Keratinocyte (primary cell): ENCODE measurements at places on chromosomes 13 and 19.

- no peak for DNase-seq
Measured at GRCh38 chr19:18603958-18604819, 2.4 kb downstream of the CRLF1 start.

GRCh38 chr19:3284759-3285646 is 60.5 kb downstream of the CELF5 start:
- peak; percentile 49 for DNase-seq

DNA sequence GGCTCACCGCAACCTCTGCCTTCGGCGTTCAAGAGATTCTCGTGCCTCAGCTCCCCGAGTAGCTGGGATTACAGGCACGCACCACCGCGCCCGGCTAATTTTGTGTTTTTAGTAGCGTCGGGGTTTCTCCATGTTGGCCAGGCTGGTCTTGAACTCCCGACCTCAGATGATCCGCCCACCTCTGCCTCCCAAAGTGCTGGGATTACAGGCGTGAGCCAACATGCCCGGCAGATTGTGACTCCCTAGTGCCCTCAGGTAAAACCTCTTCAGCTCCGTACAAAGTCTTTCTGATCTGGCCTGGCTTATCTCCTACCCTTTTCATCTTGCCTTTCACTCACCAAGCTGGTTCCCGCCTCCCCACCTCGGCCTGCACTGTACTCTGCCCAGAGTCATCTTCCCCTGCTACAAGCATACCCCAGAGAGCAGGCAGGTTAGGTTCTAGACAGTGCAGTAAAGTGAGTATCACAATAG is 15.0 kb downstream of the BICRA start:
- DNase-seq: no peak

GRCh38 chr13:39040206-39040605 is 1.9 kb downstream of the NHLRC3 start:
- DNase-seq: no peak

DNA sequence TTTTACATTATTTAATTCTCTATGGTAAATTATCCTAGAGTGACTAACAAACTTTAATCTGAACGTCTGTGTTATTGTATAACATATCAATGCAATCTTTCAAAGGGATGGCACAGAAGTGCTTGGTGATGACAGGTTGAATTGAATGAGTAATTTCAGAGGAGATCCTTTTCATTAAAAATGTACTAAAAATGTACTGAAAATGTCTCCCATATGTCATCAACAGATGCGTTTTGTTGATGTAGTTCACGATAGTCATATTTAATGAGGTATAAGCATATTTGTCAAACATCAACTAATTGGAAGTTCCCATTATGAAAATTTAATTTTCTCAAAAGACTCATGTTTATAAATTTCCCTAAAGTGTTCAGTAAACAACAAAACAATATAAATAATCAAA is 1434.7 kb upstream of the PCDH20 start:
- no peak for DNase-seq

GRCh38 chr13:34654647-34655046 is 287.4 kb upstream of the NBEA start:
- DNase-seq: no peak

DNA sequence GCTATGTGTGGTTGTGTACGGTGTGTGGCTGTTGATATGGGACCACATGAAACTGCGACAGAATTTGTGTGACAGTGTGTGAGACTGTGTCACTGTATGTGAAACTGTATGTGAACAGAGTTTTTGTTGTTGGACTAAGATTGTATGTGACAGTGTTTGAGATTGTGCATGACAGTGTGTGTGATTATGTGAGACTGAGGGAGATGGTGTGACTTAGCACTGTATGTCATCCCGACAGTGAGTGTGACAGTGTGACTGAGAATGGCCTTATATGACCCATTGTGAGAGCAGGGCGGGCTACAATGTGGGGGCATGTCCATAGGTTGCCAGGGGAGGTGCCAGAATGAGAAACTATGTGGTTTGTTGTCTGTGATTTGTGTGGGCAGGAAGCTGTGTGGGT is 930 bp downstream of the ZNF583 start:
- DNase-seq: no peak

DNA sequence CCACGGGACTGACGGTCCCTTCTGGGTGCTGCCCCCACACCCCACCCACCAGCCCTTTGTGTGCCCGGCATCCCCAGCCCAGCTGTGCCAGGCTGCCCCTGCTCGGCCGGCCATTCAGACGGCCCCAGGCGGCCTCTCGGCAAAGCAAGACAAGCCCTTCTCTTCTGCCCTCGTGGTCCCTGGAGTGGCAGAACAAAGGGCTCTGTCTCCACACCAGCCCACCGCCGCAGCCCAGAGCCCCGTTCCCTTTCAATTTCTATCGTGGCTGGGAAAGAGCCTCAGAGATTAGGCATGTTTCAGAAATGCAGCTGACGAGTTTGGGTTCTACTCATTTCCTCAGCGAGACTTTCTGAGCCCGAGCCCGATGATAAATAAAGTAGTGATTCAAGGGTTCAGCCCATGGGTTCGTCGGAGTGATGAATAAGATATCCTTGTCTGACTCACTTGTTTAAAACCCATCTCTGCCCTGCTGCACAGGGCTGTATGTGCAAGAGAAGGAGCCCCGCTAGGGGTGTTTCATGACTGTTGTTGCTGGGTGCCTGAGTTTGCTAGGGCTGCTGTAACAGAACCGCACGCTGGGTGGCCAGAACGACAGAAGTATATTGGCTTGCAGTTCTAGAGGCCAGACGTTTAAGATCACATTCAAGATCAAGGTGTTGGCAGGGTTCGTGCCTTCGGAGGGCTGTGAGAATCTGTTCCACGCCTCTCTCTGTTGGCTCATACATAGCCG is 4.3 kb downstream of the MYO9B start:
- peak; percentile 81 for DNase-seq

DNA sequence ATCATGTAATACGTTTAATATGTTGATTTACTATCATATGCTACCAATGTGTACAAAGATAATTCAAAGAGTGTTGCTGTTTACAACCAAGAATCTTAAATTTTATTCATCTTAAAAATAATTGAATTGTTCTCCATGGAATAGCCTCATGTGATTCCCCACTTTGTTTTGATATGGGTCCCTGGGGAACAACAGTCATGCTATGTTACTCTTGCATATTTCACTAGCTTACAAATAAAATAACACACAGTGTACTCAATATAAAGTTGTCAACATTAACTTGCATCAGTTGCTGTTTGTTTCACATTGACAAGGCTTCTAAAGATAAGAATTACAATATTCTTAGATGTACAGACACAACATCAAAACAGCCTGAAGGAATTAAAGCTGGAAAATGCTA is 2.3 kb downstream of the ENOX1 start:
- DNase-seq: no peak

DNA sequence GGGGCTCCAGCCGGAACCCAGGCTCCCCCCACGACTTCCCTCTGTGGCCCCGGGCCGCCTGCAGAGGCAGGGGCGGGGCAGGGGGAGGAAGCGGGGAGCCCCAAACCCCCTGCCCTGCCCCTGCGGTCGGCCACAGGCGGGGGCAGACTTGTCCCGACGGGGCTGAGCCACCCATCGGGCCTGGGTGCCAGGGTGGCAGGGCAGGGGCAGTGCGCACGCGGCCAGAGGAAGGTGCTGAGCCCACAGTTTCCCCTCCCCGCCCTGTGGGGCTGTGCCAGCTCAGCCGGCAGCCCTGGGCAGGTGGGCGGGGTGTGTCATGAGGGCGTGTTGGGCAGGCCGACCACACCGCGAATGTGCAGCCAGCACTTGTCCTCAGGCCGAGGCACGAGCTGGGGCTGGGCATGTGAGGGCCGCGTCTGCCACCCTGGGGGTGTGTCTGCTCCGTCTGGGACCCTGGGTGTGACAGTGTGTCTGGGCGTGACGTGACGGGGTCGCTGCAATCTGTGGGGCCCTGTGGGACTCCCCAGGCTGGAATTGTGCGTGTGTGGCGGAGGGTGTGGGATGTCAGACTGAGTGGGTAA is 17.7 kb downstream of the CCDC97 start:
- DNase-seq: peak; percentile 61

GRCh38 chr19:46926170-46927071 is 65.6 kb downstream of the ARHGAP35 start:
- DNase-seq: no peak

DNA sequence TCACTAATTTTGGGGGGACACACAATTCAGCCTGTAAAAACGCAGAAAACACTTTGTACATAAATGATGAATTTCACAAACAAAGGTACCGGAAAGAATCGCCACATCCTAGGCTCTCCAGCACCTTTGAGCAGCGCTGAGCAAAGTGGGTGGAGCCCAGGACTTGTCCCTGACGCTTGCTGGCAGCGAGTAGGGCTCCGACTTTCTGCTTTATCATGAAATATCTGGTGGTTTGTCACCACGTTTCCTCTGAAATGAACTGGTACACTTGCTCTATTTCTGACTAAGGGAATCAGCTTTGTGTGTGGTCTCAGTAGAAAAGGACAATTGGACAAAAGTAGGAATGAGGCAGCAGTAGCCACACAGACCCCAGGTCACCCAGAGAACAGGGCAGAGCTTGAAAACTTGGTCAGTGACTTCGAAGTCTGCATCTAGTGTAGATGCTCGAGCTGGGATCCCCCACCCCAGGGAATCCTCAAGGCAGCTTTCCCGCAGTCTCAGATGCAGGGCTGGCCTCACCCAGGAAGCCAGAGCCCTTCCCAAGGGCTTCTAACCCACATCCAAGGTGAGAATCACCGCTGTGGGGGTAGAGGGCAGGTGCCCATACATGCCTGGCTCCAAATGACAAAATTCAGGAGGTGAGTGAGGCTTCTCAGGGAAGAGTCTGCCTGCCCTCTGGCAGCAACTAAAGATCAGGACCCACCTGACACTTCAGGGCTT is 85.3 kb upstream of the SOX1 start:
- DNase-seq: no peak
